ENCODE measurements at places on chromosomes 16 and 17.

- DNase-seq, result peak; percentile 66
These were observed 56.3 kb upstream of the IL34 start for GRCh38 chr16:70589998-70590471.

GRCh38 chr16:71515026-71515425 lies 11.2 kb upstream of the CHST4 start:
- DNase-seq, result no peak

GRCh38 chr16:12538667-12539091 lies 265.0 kb downstream of the CPPED1 start:
- no peak for DNase-seq

GRCh38 chr16:28165598-28165997 lies 46.2 kb downstream of the XPO6 start:
- no peak for DNase-seq

- no peak for DNase-seq
These were observed 11.5 kb downstream of the KATNB1 start for GRCh38 chr16:57747091-57747490.

- no peak for DNase-seq
These were observed 46.0 kb downstream of the CLEC16A start for GRCh38 chr16:10990378-10990777.

- peak; percentile 90 for DNase-seq
These were observed 27.1 kb downstream of the TMEM235 start for GRCh38 chr17:78258323-78259191.

DNA sequence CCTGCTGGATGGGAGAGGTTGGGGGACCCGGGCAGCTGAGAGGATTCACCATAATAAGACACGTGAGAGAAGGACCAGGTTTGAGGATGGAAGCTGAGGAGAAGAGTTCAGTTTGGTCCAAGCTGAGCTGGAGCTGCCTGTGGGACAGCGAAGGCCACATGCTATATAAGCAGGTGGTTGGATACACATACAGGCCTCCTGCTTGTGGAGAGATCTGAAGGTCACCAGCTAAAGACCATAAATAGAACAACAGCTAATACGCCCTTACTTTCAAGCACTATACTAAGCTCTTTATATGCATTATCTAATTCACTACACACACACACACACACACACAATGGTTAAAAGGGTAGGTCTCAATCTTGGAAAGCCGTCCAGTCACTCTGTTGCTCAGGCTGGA lies 32.1 kb downstream of the DUSP14 start:
- DNase-seq, result no peak

- DNase-seq, result no peak
These were observed 3.0 kb downstream of the GFOD2 start for GRCh38 chr16:67716097-67716496.

DNA sequence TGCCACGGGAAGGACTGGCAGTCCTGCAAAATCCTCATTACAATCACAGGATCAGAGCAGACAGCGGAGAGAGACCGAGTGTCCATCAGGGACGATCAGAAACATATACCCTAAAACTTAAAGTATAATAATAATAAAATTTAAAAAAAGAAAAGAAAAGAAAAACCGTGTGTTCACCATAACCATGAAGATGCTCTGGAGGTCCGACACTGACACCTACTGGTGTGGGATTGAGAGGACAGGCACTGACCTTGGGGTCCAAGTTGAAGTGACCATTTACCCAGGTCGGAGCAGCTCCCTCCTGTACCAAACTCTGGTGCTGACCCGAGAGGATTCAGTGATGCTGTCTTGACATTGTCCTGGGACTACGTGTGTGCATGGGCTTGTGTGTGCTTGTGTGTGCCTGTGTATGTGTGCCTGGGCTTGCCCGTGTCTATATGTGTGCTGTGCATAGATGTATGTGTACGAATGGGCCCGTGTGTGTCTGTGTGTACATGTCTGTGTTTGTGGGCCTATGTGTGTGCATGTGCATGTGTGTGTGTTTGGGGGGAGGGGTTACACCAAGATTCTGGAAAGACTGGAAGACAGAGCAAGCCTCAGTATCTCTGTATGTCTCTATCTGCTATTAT lies 10.0 kb upstream of the CD300LD start:
- DNase-seq, result peak; percentile 26

DNA sequence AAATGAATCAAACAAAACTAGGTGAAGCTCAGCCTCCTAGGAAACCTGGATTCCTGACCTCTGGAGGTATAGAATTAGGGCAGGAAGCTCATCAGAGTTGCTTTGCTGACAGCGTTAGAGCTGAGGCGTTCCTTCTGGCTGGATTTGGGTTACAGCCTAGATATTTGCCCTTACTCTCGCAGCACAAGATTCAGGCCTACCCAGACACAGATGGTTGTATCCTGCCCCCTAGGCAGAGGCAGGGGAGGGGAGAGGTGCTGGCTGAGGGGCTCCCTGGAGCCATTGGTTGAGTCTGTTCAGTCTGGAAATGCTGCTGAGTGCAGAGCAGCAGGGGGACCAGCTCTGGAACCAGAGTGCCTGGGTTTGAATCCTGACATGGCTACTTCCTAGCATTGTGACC lies 78.4 kb downstream of the MPRIP start:
- DNase-seq, result no peak

- DNase-seq, result no peak
These were observed 142.3 kb downstream of the ABCC12 start for GRCh38 chr16:48013491-48013901.

- no peak for DNase-seq
These were observed 44.4 kb upstream of the ATP2A3 start for GRCh38 chr17:4008441-4009185.

DNA sequence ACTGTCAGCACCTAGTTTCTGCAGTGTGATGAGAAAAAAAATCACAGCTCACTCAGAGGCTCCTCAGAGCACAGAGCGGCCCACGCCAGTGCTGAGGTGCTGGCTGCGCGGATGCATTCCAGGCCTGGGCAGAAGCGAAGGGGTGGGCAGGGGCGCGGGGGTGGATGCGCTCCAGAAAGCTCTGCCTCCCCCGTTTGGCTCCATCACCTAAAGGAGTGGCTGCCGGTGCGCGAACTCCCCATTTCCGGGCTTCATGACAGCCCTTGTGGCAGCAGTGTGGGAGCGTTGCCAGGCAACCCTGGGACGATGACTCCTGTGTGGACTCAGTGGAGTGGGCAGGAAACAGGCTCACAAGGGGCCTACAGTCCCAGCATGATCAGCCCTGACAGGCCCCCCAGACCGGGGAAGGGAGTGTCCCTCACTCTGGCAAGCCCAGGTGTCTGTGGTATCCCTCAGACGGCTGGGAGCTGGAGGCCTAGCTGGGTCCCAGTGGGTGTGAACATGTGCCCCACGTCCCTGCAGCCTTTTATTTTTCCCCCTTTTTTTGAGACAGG lies 32.8 kb upstream of the NUDT16L1 start:
- peak; percentile 68 for DNase-seq

GRCh38 chr17:28702026-28702751 lies 9.5 kb downstream of the PROCA1 start:
- DNase-seq, result no peak

DNA sequence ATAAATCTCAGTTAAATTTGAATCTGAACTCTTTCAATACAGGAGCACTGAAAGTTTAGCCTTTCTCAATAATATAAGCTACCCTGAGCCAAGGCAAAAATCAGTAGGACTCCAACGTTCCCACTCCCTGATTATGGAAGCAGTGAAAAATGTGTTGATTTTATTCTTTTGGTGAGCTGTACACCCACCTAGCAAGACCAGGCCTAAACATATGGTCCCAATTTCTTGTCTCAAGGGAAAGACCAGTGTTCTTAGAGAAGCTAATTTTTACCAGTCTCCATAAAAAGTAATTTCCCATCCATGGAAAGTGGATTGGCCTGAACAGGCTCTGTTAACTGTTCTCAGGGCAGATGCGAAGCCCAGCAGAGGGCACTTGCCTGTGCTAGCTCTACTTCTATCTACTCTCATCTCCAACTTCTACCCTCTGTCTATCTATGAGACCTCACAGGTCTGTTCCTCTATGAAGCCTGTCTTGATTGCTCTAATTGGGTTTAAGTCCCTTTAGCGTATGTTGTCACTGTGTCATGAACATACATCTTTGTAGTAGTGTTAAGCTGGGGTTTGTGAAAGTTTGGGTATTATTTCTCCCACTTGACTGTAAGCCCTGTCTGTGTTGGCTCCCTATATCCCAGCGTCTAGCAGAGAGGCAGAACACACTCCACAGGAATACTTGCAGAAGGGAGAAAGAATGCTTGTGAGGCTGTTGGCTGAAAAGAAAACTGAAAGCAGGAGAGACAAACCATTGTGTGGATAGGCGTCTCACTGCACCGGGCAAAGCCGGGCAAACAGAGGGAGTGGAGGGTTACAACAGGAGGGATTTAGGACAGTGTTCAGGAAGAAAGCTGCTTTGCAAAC lies 167.1 kb upstream of the MAF start:
- DNase-seq, result no peak

DNA sequence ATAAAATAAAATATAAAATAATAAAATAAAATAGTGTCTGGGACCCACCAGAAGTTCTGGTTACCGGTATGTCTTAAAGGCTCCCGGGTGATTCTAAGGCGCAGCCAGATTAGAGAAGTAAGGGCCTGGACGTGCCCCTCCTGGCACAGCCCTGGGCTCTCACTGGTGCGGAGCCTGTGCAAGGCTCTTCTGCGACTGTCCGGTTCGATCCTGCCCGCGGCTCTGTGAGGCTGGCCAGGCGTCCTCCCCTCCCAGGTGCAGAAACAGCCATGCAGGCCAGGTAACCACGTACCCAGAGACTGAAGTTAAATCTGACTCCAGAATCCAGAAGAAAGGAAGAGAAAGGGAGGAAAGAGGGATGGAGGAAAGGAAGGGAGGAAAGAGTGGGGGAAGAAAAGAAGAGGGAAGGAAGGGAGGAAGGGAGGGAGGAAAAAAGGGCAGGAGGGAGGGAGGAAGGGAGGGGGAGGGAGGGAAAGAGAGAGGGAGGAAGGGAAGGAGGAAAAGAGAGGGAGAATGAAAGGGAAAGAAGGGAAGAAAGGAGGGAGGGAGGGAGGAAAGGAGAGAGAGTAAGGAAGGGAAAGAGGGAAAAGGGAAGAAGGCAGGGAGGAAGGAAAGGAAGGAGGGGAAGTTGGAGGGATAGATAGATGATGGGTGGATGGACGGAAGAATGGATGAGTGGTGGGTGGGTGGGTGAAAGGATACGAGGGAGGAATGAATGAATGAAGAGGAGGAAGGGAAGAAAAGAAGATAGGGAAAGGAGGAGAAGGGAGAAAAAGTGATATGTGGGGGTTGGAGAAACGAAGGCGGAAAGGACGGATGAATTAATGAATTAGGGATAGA lies 42.3 kb downstream of the C16orf82 start:
- DNase-seq, result no peak

- no peak for DNase-seq
These were observed 1.4 kb upstream of the ITGB3 start for GRCh38 chr17:47252209-47252608.

DNA sequence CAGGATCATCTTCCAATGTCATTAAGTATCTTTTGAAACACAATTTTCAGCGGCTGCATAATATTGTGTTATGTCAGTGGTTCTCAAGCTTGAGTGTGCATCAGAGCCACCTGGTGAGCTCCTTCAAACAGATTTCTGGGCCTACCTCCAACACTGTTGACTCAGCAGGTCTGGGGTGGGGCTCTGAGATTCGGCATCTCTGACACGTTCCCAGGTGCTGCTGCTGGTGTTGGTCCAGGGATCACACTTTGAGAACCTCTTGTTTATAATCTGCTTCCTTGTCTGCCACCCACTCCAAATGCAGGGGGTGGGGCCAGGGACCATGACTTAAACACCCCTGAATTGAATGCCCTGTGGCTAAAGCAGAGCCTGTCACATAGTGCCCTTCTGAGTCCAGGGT lies 73.8 kb upstream of the HNF1B start:
- DNase-seq, result no peak

DNA sequence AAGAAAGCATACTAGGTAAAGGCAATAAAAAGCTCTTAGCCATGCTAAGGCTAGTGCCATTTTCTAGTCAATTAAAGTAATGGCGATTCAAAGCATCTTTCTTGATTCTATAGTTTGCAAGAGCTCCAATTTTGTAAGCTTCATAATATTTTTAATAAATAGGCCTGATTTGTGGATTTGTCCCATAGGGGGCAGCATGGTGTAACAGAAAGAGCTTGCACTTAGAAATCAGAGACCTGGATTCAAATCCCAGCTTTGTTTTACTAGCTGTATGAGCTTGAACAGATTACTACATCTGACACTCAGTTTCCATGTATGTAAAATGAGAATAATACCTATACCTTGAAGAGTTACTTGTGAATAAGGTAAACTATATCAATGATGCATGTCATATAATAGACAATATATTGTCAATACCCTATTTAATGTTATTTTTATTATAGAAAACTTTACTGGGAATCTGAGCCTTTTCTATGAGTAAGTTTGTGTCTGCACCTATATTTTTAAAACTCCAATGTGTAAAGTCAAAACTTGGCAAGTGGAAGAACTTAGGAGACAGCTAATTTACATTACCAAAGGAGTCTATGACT lies 93.6 kb upstream of the NOG start:
- DNase-seq, result no peak

DNA sequence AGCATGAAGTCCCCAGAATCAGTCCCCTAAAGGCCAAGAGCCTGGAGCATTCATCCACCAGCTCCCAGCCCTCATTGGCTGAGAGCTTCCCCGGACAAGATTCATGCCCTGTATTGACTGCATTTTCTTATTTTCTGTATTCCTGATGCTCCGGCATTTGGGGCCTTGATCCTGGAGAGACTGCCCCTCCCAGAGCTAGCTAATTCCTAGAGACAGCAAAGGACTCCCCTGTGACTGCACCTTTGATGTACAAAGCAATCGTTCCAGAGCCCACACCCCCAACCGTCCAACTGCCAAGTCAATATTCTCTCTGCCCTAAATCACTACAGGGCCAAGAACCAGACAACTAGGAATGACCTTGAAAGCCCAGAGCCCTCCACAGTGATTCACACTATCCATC lies 93.4 kb upstream of the CDH5 start:
- DNase-seq, result no peak

- no peak for DNase-seq
These were observed 21.5 kb upstream of the SPN start for GRCh38 chr16:29641561-29641960.

DNA sequence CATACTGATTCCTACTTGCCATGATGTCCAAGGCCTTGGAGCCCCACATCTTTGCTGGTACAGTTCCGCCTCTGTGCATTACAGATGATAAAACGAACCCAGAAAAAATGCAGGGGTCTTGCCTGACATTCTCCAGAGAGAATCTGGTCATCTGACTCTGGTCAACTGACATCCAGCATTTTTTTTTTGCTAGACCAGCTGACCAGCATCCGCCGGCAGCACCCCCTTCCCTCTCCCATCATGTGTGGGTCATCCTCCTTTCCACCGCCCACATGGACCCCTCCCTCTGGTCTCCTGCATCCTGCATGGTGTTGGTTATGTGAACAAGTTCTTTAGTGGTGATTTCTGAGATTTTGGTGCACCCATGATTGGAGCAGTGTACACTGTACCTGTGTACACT lies 47.1 kb downstream of the CDH1 start:
- DNase-seq, result no peak

- no peak for DNase-seq
These were observed 224.7 kb downstream of the SNX29 start for GRCh38 chr16:12201216-12201615.

DNA sequence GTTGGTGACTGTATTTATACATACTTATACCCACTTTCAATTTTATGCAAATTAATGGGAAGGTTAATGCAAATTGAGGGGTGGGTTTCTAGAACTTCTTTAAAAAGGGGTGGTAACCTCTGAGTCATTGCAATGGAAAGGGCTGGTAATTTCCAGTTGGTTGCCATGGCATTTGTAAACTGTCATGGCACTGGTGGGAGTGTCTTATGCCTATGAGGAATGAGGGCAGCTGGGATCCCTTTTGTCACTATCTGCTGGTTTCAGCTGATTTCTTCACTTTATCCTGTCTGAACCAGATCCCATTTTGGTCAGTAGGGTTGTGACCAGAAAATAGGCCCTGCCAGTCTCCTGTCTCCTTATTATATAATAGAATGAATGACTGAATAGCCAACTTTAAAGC lies 1006.7 kb upstream of the GOT2 start:
- DNase-seq, result no peak
